ENCODE measurements at places on chromosomes 3 and 15.
A peak's percentile ranks its signal among the peaks of the same experiment; 100 is the strongest.

GRCh38 chr15:56440214-56440770, 24.6 kb downstream of the MNS1 start:
- no peak for DNase-seq

GRCh38 chr15:22944651-22945050, 35.5 kb downstream of the CYFIP1 start:
- no peak for DNase-seq

DNA sequence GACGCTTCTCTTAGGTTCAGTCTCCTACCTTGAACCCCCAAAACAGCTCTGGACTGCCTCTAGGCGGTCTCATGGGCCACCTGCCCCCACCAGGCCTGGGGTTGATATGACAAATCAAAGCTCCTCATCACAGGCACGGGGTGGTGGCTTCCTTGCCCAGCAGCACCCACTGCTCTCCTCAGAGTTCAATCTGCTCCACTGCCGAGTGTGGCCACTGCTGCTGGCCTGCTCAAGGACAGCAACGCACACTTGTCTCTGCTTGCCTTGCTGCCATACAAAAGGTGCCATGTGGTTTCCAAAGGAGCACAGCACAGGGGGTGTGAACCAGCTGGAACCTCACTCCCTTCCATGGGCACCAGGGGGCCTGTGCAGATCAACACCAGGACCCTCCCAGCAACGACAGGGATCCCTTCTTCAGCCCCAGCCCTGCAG, 10.2 kb downstream of the KBTBD13 start:
- peak; percentile 51 for DNase-seq

GRCh38 chr3:134810052-134810435, 15.0 kb downstream of the EPHB1 start:
- no peak for DNase-seq

DNA sequence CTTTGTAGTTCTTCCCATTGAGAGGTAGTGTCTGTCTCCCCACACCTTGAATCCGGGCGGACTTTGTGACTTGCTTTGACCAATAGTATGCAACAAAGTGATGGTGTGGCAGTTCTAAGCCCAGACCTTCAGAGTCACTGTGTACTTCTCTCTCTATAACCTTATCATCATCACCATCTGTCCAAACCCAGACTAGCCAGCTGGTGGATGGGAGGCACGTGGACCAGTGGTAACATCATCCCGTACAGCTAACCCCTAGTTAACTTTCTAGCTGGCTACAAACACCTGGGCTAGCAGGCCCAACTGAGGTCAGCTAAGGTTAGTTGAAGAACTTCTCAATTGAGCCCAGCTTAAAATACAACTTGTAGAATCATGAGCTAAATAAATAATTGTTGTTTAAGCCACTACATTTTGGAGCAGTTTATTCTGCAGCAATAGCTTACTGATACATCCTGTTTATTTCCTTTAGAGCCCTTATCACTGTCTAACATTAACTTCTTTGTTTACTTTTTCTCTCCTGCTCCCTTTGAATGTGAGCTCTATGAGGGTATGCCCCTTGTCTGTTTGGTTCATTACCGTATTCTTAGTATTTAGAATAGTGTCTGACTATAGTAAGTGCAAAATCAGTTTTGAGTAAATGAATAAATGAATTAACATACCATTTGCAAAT, 11.5 kb upstream of the CCR9 start:
- no peak for DNase-seq

GRCh38 chr3:182182531-182182968, 470.8 kb downstream of the SOX2 start:
- DNase-seq: no peak

GRCh38 chr3:61637088-61638051, 76.0 kb downstream of the PTPRG start:
- no peak for DNase-seq

- DNase-seq: peak; percentile 92
These were observed 11.0 kb upstream of the CAMKV start for GRCh38 chr3:49880581-49881315.

DNA sequence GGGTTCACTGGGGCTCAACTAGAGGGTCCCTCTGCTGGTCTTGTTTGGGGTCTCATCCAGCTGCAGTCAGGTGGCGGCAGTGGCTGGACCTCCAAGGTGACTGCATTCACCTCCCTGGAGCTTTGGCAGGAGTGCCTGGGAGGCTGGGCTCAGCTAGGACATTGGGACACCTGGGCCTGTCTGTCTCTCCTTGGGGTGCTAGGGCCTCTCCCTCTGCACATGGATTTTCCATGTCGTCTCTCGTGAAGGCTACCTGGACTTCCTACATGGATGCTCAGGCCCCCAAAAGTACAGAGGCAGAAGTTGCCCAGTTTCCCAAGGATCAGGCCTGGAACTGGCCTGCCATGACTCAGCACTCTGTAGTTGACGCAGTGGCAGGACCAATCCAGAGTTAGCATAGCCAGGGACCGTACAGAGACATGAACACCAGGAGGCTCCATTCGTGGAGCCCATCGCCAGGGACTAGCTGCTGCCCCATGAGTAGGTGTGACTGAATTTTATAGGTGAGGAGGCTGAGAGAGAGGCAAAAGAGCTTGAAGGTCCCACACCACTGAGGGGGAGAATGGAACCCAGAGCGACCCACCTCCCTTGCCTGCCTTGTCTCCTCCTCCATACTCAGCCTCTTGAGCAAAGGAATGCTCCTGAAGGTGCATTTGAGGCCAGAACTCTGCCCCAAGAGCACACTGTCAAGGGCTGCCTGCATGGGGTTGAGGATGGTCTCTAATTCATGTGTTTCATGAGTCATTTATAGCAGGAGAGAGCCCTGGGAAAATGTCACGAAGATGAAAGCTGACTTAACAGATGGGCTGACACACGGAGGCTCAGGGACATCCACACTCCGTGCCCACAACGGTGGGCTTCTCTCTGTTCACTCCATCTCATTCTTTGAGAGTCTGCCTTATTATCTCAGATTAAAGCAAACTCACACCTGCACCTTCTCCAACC, 13.0 kb upstream of the ALDH1A3 start:
- no peak for DNase-seq

DNA sequence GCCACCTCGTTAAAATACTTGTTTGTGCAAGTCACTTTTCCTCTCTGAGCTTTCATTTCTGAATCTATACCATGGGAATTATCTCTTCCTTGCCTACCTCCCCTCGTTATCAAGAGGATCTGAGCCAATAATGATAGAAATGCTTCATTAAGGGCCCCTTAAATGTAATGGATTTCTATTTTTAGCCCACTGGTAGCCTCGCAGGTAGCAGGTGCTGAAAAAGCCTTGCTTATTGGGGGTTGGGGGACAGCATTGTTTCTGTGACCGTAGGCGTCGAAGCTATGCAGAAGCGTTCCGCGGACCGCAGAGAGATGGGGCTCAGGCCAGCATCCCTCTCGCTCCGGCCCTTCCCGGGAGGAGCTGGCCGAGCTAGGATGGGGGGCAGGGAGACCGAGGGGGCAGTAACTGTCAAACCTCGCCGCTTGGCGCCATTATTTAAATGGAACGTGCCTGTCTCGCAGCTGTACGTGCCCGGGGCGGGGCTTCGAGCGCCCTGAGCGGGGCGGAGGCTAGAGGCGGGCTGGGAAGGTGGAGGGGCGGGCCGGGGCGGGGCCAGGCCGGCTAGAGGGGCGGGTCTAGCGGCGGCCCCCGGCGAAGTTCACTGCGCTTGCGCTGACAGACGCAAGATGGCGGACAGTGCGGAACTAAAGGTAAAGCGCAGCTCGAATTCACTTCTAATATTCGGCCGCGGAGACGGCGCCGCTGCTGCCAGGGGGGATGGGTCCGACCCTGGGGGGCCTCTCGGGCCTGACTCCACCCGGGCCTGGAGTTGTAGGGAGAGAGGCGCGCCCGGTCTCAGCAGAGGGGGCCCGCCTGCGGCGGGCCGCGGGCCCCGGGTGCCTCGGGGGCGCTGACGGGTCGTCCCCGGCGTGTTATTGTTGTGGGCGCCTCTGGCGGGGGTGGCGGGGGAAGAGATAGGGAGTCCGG, at the start of gene PIAS1:
Gene PIAS1 (plus strand): TSS at position 615 of the 927 bp plus-strand sequence. CDS start 12 bp downstream, at position 627.
- DNase-seq: peak; percentile 97

DNA sequence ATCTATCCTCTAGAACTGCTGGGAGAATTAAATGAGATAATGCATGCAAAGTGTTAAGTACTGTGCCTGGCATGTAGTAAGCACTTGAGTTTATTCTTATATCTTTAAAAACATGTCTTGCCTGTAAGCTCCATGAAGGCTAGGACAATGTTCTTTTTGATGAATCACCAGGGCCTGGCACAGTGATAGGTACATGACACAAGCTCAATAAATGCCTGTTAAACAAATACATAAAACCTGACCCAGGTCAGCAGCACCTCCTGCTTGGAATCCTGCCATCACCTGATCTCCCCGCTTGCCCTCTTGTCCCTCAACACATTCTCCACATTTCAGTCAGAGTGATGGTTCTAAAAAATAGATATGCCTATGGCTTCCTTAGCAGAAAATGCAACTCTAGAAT, 186.8 kb downstream of the CHST2 start:
- no peak for DNase-seq

DNA sequence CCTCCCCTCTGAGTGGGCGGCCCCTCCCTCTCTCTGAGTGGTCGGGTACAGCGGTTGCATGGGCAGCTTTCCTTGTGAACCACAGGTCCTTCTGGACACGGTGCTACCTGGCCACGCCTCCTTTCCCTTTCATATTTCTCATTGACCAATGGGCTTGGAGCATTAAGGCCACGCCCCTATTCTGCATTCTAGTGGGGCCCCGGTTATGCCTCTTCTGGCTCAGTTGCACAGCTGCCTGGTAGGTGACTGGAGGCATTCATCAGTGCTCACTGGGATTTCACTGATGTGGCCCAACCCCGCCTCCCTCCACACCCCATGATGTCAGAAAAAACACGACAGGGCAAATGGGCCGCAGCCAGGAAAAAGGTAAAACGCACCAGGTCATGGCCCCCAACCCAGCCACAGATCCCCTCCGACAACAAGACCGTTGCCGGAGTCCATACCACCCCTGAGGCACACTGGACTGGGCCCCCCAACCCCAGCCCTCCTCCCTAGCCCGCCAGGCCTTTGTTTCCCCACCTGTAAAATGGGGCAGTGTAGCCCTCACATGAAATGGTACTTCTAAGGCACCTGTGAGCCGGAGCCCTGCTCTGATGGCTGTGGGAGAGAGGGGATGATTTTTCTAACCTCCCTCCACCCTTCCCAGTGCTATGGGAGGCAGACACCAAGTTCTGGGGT, 26.3 kb downstream of the NGRN start:
- DNase-seq: no peak

DNA sequence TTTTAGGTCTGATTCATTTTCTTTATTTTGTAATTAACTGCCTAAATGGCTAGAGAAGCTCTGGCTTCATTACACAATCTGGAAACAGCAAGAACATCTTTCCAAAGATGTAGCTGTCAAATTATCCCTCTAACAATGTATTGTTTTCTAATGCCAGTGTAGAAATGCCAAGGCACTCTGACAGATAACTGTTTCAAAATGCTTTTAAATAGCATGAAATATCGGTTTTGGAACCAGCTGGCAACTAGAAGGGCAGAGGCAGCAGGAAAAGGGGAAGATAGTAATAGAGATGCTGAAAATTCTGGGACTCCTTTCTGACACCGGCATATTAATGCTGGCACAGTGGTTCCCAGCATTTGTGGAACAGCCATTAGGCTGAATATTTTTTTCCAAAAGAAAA, 26.1 kb downstream of the MORC1 start:
- no peak for DNase-seq

DNA sequence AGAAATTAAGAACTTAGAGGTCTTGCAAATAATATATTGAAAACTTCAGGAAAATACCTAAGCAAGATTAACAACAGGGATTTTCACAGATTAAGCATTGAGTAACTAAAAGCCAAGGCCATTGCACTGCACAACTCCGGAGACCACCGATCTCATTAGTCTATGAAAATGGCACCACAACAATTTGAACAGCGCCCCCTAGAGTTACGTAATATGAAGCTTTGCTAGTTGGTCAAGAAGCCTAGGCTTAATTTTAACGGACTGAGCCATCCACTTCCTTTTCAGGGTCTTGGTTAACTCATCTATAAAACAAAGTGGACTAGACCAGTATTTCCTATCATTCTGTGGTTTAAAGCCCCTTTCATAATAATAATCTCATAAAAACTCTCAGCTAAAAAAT, 24.8 kb downstream of the TMEM212 start:
- no peak for DNase-seq

- DNase-seq: peak; percentile 50
These were observed 1.0 kb upstream of the ATP2C1 start for GRCh38 chr3:130892759-130893375.

- no peak for DNase-seq
These were observed 580.1 kb downstream of the ROBO2 start for GRCh38 chr3:77620009-77620408.

GRCh38 chr15:96494505-96494904, 164.0 kb downstream of the NR2F2 start:
- no peak for DNase-seq

GRCh38 chr3:194165271-194166018, 29.5 kb downstream of the HES1 start:
- DNase-seq: no peak

DNA sequence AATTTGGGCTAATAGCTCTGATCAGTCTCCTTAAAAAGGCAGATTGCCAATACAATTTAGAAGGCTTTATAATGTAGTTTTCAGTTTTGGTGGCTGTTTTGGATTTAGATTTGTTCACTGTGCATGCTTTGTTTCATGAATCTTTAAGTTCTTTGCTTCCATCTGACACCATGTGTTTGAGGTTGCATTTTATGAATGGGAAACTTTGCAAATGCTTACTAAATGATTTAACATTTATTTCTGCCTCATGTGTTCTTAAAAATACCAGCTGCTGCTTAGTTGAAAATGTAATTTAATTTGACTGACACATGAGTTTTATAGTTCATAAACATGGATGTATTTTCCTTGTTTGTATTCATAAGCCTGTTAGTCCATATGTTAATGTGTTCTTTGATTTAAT, 78.6 kb downstream of the RNF13 start:
- no peak for DNase-seq

DNA sequence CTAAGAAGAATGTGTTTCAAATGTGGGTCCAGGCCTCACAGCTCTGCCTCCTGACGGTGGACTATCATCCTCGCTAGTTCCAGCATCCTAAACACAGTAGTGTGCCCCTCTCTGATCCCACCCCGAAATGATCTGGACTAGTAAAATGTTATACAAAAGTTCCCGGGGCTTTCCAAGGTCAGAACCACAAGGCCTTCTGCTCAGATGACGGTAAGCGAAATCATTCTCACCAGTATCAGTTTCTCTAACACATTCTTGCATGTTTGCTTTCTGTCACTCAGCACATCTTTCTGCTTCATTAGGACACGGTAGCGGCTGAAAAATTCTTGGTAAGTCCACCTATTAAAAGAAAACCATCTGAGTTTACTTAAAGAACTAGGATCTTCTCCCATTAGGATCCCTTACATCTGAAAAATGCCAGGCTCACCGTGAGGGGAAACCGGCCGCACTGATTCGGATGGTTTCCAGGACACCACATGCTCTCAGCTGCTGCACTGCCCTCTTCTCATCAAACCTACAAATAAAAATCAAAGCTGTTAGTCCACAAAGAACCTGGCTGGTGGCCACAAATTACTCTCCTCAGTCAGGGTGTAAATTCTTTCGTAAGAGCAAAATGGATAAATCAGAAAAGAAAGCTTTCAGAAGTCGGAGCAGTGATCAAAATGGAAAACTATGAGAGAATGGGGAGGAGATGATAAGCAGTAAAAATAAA, 83.9 kb upstream of the MYO5C start:
- DNase-seq: no peak

All from glutamatergic neuron (in vitro differentiated cells).